ENCODE measurements at places on chromosomes 5 and 9. TPM values are rescaled to one million over a fixed set of nuclear protein-coding genes. Genes with fewer than 3 reads are reported as not detected.

- peak; percentile 82 for DNase-seq
These were observed 128.3 kb downstream of the GPBP1 start for GRCh38 chr5:57302164-57302563.

GRCh38 chr9:86859056-86859455, 88.2 kb downstream of the GAS1 start:
- DNase-seq, result no peak

Gene ATP6V1G1
- 615 TPM for total RNA-seq

- no peak for DNase-seq
These were observed 66.6 kb upstream of the SMARCA2 start for GRCh38 chr9:1948541-1948940.
